HTR-8/SVneo (cell line): ENCODE measurements at places on chromosomes 3 and 15.

DNA sequence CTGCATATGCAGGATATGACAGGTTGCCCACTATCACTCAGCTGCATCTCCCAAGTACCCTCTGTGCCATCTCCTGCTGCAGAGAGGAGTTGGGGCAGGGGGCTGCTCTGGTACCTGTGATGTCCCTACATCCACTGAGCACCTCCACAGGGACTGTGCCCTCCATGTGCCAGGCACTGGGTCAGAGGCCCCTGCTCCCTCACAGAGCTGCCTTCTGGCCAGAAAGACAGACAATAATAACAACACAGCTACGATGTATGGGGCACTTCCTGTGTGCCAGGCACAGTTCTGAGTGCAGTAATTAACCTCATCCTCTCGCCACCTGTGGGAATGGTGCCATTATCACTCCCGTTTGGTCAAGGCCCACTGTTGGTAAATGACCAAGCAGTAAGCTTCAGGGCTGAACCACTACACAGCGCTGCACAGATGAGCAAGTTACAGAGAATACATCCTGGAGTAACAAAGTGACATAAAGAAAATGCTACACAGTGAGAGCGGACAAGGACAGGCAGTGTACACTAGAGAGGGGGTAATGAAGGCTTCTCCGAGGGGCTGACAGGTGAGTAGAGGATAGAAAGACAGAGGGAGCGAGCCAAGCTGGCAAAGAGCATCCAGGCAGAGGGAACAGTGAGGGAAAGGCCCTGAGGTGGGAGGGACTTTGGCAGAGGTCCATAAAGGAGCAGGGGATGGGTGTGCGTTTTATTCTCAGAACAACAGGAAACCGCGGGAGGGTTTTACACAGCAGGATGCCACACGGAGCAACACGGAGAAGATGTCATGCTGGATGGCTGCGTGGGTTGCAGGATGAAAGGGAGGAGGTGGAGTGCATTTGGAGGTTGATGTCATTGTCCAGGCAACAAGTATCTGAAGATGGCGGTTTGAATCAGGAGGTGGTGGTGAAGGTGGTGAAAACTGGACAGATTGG lies 13.6 kb downstream of the WNT7A start:
- no peak for DNase-seq

GRCh38 chr15:88028024-88028423 lies 228.5 kb downstream of the NTRK3 start:
- DNase-seq: no peak

DNA sequence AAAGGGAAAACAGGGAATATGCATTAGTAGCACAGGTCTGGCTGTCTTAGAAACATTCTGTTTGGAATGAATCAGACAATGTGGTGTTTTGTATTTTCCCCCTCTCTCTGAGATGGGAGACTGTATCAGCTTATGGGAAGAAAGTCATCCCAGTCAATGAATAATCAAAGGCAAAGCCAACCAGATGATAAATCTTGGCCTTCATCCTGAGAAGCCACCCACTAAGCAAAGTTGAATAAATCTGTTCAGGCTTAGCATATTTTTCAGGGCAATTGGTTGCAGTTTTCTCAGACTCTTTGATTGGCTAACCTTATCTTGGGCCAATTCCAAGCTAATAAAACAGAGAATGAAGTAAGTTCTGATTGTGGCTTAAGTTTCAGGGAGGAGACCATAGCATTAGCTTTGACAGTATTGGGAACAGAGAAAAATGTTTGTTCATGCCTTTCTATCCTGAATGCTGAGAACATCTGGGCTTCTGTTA lies 63.6 kb upstream of the ARL8B start:
- no peak for DNase-seq

- no peak for DNase-seq
Observed at GRCh38 chr15:71301958-71302621, 186.8 kb downstream of the THSD4 start.

DNA sequence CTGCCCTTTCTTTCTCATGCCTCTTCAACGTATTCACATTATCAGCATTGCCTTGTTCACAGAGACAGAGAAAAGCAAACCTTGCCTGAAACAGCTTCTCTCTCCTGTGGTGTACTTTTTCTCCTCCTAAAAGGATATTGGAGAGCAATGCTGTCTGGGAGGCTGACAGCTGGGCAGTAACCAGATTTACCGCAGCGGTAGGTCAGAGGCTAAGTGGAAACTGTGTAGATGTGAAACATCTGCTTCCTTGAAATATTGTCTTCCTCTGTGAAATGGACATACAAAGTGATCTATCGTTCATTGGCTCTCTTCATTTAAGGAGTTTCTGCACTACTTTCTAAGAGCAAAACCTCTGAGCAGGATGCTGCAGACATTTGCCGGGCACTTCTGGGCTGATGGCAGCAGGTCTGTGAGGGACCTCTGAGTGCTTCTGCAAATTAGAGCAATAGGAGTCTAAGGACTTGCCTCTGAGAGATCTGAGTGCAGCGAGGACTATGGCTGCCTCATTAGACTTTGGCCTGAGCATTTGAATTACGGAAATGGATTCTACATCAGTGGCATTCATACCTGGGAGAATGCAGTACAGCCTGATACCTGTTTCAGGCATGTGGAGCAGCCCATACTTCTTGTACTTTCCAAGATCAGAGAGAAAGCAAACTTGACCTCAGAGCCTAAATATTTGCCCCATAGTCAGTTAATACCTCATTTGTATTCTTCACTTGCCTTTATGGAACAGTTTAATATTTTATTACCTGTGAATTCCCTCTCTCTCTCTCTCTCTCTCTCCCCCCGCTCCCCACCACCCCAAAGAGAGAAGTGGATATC lies 260.5 kb upstream of the TPRG1 start:
- DNase-seq: no peak

DNA sequence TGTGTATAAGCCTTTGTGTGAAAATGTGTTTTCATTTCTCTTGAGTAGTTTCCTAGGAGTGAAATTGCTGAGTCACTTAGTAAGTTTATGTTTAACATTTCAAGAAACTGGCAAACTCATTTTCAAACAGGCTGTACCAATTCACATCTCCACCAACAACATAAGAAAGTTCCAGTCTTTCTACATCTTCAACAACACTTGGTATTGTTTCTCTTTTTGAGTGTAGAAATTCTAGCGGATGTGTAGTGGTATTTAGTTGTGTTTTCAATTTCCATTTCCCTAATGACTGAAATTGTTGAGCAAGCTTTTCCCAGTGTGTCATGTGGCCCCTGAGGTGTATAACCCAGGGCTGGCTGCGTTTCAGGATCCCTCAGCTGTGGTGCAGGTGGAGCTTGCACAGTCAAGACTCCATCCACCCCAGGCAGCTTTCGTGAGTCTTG lies 258.5 kb downstream of the PDCD6IP start:
- DNase-seq: no peak

- no peak for DNase-seq
Observed at GRCh38 chr3:100609963-100610362, 562 bp downstream of the ADGRG7 start.

- DNase-seq: no peak
Observed at GRCh38 chr3:18363338-18363737, 61.8 kb downstream of the SATB1 start.

- DNase-seq: no peak
Observed at GRCh38 chr3:168459226-168459784, 363.6 kb upstream of the GOLIM4 start.

- no peak for DNase-seq
Observed at GRCh38 chr3:146072824-146073223, 88.2 kb downstream of the PLOD2 start.

- no peak for DNase-seq
Observed at GRCh38 chr3:22485954-22486353, 717.2 kb upstream of the UBE2E2 start.

DNA sequence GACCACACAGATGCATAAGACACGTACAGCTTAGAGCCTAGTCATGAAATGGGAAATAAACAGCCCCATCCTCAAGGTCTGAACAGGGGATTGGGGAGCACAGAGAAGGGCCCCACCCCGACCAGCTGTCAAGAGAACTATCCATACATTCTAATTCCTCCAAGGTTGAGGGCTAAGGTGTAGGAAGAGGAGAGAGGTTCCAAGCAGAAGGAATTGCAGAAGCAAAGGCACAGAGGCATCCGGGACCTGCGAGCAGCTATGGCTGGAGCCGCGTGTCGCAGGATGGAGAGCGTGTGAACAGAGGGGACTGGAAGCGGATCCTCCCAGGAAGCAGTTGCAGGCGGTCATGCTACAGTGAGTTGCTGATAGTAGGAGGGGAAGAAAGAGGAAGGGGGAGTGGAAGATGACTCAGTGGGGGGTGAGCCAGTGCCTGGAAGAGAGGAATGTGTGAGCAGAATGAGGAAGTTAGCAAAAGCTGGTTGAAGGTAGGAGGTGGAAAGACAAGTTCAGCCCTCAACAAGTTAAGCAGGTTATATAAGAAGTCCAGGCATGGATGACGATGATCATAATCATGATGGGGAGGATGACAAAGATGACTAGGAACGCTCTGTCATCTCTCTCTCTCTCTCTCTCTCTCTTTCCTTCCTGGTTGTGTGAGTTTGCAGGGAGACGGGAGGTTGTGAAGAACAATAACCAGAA lies 89.7 kb downstream of the LIPC start:
- DNase-seq: peak; percentile 54

DNA sequence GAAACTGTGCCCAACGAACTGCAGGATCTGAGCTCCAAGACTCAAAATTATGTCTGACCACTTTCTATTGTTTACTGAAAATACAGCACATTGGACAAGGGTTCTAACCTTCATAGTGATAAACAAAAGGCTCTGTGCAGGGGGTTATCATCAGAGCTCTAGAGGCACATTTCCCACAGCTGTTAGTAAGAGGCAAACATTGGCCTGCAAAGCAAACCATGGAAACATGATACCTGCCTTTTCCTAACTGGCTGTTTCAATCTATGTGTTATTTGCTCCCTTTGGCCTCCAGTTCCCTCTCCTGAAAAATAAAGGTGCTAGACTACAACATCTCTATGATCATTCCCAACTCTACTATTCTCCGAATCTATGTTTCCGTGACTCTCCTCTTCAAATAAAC lies 159.7 kb upstream of the ARHGEF26 start:
- DNase-seq: no peak

GRCh38 chr3:54862526-54862925 lies 65.3 kb downstream of the LRTM1 start:
- no peak for DNase-seq

DNA sequence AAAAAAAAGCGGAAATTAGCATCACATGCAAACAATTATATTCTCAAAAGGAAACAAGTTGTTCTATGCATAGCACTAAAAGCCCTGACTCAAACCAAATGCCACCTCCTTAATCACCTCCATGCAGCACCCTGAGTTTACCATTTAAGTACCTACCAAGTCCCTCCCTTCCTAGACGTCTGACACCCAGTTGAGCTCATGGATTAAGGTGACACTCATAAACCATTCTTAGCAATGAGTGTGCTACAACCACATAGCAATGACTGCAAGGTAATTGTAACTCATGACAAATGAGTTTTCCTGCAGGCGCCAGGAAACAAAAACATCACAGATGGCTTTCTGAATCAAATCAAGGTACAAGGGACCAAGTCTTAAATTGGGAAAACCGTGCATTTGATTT lies 32.0 kb downstream of the WWTR1 start:
- DNase-seq: no peak

GRCh38 chr15:100712226-100712625 lies 109.8 kb downstream of the ASB7 start:
- DNase-seq: no peak

DNA sequence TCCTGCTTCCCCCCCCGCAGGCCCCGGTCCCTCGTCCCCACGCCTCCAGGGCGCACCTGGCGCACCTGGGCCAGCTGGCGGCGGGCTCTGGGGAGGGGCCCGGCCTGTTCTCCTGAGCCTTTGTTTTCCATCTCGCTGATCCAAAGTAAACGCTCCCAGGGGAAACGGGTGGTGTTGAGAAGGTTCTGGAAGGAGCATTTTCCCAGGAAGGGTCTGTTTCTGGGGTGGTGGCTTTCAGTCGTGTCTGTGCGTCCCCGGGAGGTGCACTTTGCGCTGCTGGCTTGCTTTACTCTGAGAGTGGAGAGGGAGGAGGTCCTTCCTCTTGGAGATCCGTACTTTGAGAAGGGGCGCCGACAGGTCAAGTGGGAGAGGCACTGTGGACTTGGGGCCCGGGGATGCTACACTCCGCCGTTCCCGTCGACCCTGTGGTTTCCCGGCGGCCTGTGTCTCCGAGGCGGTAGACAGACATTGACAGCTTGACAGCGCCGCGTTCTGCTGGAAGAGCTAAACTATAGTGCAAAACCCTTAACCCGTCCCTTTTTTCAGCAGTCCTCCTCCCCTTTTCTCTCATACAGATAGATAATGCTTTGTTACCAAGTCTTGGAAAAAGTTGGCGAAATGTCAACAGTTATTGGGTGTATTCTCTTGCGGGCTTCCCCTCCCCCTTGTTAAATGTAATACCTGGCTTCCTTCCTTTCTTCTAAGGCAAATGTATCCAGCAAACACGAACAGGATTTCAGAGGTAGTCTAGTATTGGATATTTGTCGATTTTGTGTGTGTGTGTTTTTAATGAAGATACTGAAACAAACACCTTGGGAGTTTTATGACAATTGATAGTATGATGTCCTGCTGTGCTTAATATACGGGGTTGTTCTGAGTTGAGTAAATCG lies 6.5 kb downstream of the TPM1 start:
- DNase-seq: no peak

DNA sequence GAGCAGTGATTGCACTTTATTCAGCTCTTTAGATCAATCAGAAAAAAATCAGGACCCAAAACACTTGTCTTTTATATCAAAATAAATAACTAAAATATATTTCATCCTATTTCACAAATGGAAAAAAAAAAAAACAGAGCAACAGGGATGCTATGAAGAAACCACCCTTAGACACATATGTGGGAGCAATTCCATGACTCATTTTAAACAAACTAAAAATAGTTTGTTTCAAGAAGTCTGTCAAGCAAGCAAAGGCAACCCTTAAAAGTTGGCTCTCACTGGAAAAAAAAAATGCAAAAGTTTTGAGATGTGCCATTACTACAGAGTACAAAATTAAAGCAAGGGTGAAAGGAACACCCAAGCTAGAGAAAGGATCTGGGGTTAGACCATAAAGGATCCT lies 5.7 kb downstream of the ATP13A3 start:
- DNase-seq: no peak

DNA sequence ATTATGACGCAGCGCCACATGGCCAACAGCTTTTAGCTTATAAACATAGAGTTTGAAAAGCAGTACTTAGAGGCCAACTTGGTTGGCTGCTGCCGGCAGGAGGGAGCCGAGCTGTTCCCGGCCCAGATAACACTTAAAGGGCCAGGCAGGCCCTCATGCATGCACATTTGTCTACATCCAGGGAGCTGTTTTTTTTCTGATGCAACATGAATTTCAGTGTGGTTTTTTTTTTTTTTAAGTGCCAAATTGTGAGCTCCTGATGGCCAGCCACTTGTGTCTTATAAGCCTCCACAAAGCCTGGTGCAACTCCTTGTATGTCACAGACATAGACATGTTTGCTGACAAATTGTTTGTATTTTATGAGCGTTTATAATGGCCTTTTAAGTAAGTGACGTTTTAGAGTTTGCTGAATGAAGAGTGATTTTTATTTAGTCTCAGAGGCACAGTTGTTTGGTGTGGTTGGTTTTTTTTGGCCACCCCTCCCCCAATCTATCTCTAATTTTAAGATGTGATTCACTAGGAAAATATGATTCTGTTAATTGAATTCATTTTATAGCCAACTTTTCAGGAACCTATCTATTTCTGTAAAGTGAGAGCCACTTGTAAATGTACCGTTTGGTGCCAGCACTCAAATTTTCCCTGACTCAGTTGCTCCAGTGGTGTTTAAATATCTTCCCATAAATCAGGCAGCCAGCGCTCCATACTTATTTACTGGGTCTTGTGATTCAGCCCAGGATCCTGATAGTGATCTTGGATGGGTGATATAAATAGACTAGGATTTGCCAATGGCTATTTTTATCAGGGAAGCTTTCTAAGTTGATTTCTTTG lies 134.3 kb downstream of the VGLL4 start:
- no peak for DNase-seq
